ENCODE measurements at places on chromosomes 13 and 19. TPM values are rescaled to one million over a fixed set of nuclear protein-coding genes. Genes with fewer than 3 reads are reported as not detected.

GRCh38 chr19:5340637-5341447 is at the start of gene PTPRS:
TSS of gene PTPRS (minus strand) at chr19:5340812. CDS start at chr19:5286140, 54,672 bp downstream.
- no peak for DNase-seq

DNA sequence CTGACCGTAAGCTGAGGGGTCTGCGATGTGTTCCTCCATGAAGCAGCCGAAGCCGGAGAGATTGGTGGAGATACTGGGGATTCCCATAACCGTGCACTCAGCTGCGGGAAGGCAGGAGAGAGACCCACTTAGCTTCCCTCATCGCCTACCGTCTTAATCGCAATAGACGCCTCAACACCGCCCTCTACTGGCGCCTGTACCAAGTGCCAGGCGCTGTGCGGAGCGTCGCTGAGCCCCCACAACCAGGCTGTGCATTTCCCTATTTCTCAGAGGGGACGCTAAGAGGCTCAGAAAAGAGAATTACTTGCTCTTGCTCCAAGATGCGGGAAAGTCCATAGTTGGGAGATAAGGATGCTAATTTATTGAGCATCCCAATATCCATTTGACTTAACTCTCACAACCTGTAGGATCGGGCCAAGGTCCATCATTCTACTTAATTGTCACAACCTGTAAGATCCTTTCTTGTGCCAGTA is 5.8 kb downstream of the FTL start:
- no peak for DNase-seq

GRCh38 chr13:111177081-111177711 is 62.1 kb downstream of the ARHGEF7 start:
- peak; percentile 90 for DNase-seq

DNA sequence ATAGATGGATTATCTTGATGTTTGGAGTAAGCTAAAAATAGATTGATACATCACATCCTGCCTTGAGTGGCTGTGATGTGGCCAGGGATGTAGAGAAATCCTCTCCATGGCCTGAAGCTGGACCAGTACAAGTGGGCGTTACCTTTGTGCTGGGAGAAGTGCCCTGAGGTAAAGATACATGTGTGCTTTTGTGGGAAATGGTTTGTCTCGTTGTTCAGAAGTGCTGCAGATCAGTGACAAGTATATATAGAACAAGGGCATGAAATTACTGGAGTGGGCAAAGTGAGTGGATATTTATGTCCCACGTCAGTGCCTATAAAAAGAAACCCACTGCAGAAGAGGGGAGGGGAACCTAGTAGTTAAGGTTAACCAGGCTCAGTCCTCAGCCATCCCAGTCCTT is 12.2 kb upstream of the ZNF304 start:
- no peak for DNase-seq

DNA sequence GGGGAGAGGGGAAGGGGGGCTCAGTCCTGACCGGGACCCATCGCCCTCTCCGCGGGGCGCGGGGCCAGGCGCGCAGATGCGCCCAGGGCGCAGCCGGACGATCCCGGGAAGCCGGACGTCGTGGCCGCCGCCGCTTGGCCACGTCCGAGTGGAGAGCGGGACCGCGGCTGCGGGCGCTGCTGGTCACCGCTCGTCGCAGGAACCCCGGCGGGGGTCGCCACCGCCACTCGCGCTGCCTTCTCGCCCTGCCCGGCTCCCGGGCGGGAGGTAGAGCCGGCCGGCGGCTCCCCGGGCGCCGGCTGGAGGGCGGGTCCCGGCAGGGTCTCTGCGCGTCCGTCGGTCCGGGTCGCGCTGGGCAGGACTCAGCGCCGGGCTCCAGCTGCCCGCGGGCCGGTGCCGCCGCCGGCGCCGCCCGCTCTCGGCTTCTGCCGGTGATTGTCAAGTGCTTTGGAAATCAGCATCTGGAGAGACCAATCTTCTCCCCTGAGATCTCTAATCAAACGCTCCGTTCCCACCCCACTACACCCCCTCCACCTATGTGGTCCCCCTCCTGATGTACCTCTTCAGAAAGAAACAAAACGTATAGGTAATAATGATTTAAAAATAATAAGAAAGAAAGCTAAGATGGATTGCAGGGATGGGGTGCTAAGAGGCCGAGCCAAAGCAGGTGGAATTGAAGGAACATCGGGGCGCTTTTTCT is 464.4 kb downstream of the ITGBL1 start:
- DNase-seq, result no peak

- DNase-seq, result no peak
These were observed 136.2 kb upstream of the RNF113B start for GRCh38 chr13:98313023-98313921.

DNA sequence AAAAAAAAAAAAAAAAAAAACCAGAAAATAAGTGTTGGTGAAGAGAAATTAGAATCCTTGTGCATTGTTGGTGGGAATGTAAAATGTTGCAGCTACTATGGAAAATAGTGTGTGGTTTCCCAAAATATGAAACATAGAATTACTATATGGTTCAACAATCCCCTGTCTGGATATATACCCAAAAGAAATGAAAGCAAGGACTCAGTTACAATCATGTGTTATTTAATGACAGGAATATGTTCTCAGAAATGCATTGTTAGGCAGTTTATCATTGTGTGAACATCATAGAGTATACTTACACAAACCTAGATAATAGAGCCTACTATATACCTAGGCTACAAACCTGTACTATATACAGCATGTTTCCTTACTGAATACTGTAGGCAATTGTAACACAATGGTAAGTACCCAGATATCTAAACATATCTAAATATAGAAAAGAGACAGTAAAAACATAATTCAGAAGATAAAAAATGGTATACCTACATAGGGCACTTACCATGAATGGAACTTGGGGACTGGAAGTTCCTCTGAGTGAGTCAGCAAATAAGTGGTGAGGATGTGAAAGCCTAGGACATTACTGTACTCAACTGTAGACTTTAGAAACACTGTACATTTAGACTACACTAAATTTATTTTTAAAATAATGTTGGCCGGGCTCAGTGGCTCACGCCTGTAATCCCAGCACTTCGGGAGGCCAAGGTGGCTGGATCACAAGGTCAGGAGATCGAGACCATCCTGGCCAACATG is 25.7 kb upstream of the SLC7A1 start:
- DNase-seq, result no peak

DNA sequence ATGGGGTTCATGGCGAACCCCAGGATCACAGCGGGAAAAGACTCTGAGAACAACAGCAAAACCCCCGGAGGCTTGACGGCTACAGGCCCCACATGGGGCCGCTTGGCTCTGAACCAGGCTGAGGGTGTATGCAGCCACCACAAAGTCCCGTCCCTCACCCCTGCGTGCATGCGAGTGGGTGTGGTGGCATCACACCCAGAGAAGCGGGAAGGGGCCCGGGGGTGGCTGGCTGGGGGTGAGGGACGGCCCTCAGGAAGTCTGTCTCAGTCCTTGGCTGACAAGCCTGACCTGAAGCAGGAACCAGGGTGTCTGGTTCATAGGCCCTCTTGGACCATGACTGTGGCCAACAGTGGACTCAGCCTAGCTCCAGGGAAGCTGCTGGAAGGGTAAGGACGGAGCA is 34.2 kb downstream of the CEBPG start:
- no peak for DNase-seq

DNA sequence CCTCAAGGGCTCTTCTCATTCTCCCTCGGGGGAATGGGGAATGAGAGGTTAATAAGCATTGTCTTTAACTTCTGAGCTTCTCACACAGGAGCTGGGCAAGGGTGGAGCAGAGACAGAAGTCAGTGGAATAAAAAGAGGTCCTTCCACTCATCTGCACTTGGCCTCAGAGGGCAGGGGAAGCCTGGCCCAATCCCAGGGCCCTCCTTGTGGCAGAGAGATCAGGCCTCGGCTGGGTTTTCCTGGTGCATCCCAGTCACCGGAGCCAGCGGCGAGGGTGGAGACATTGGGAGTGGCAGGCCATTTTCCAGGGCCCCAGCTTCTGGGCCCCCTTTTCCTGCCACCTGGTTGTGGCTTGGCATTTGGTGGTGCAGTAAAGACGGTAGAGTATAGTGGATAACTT is 10.6 kb downstream of the CALM3 start:
- DNase-seq, result no peak

- DNase-seq, result no peak
These were observed 3.2 kb downstream of the TMEM160 start for GRCh38 chr19:47044946-47045866.

DNA sequence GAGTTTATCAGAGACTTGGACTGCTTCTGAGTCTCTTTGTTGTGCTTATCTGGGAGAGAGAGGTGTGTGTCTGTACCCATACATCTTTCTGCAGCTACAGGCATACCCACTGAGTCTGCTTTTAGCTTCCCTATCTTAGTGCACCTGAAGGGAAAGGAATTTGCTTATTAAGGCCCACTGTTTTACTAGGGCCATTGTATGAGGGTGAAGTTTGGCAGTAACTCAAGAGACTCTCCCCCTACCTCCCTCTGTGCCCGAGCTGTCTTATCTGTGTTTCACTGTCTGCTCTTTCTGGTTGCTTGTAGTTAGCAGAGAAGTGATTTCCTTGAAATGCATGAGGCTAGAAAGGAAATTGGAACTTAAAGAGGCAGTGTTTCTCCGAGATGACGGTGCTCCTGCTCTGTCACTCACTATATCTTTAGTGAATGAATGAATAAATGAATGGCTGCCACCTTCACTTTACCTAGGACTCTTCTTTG is 678 bp upstream of the CD33 start:
- no peak for DNase-seq

GRCh38 chr19:2296141-2296540 is 11.8 kb downstream of the LINGO3 start:
- no peak for DNase-seq

DNA sequence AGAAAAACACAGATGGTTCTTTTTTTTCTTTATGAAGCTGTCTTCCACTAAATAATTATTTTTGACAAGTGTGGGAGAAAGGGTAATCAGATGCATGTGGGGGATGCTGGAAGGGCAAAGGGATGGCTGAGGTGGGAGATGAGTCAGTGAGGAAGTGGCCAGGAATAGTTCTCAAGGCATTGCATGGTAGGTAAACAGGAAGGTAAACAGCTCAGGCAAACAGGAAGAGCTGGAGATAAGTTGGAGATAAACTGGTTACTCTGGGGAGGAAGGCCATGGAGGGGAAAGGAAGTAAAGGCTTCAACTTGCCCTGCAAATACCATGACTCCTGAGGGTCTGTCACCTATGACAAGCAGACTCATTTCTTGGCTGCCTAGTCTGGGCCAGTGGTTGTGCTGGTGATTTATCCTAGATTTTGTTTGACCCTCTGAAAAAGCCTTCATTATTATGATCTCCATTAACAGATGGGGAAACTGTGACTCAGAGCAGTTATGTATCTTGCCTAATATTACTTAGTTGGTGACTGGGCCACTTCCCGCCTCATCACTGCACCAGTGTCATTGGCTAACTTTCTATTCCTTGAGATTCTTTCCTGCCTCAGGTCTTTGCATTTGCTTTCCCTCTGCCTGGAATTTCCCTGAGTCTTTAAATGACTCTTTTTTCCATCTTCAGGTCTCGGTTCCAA is 17.1 kb downstream of the ACTL9 start:
- no peak for DNase-seq

DNA sequence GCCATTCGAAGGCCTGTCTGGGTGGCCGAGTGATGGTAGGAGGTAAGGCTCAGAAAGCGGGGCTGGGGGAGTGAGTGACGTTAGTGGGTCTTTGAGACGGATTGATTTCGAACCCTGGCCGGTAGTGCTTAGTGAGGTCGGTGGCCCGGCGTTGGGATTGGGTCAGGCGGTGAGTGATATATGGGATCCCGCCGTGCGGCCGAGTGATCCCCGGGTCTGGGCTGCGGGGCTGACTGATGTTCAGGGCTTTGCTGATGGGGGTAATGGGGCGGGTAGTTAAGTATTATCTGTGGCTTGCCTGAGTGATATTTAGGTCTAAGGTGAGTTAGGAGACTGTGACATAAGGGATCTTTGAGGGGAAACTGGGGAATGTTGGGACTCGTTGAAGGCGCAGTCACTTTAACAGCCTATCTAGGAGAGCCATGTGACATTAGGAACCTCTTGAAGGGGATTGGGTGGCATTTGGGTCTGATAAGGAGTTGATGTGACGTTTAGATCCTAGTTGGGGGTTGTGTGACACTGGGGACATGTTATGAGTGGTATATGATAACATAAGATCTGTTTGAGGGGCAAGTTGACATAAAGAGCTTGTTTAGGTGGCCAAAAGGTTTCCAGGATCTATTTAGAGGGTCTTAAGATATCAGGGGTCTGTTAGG is 543 bp downstream of the PSMC4 start:
- no peak for DNase-seq

DNA sequence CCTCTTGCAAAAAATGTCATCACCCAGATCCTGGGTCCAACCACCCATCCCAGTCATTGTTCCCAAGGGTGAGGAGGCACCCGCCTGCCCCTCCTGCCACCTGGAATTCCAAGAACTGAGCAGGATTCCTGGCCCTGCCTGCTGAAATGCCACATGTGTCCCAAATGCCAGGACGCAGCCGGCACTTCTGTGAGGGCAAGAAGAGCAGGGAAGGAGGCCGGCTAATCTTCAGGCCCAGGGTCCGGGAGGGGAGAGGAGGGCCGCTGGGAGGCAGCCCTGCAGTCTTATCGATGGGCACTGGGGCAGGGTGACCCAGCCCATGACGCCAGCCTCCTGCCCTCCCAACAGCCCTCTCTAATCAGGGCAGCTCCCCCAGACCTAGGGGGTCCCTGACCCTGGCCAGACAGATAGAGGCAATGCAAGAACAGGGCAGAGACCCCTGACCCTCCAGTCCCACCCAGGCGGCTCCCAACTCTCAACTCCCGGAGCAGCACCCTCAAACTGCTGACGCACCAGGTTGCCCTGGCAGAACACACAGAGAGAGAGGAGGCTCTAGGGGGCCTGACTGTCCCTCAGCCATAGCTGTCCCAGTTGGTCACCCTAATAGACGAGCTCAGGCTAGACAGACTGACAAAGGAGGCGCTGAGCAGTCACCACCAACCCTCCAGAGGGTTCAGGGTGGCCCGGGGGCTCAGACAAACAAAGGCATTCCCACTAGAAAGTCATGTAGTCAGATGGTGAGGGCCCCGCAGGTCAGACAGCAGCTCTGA is 1.5 kb downstream of the MFSD12 start:
- DNase-seq, result no peak

DNA sequence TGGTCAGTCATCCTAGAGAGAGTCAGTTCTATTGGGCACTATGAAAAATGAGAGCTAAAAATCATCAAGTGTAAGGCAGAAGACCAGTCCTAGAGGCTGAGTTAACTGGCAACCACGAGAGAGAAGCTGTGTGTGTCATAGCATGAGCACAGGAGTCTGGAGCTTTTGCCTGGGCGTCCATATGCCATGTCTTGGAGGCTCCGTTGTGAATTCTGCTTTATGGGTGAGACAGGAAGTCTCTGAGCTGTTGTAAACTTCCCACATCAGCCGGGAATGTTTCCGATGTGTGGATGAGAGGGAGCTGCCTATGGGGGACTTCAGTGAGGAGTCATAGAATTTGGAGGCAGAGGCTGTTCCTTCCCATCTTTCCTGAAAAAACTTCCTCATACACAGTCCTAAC is 120.0 kb downstream of the ITGBL1 start:
- no peak for DNase-seq

NOVA2 gene
- 11.8 TPM for total RNA-seq

EFNA2 gene
- 2.6 TPM for total RNA-seq

TMEM221 gene
- total RNA-seq, result 0.39 TPM

GPR32 gene
- total RNA-seq, result not detected

SLC1A5 gene
- total RNA-seq, result 105 TPM

FUT2 gene
- total RNA-seq, result not detected

DACH1 gene
- 23.6 TPM for total RNA-seq

ZNF728 gene
- not detected for total RNA-seq

REX1BD gene
- 141 TPM for total RNA-seq

ZNF430 gene
- 6.4 TPM for total RNA-seq

ZNF30 gene
- total RNA-seq, result 3.8 TPM

TEX101 gene
- not detected for total RNA-seq
